CD4-positive, alpha-beta T cell treated with Interleukin-4 for 4 hours (primary cell): ENCODE measurements at places on chromosomes 3 and 15.

DNA sequence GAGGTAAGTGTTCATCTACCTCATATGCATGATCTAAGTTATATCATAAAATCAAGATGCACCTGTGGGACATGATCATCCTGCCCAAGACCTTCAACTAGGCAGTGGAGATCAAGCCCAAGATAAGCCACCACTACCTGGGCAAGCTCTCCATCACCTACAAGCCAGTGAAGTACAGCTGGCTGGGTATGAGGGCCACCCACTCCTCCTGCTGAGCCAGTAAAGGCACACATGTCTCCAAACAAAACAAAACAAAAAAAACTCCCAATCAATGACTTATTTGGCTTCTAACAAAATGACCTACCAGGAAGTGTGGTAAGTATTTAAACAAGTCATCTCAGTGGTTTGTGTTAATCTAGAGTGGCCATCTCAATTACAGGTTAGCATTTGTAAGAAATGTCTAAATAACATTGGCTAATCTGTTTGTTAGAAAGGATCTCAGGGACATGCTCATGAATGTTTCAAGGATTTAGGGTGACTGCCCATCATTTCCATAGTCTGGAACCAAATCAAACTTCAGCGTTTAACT, 3.1 kb downstream of the PAQR9 start:
- DNase-seq = no peak

DNA sequence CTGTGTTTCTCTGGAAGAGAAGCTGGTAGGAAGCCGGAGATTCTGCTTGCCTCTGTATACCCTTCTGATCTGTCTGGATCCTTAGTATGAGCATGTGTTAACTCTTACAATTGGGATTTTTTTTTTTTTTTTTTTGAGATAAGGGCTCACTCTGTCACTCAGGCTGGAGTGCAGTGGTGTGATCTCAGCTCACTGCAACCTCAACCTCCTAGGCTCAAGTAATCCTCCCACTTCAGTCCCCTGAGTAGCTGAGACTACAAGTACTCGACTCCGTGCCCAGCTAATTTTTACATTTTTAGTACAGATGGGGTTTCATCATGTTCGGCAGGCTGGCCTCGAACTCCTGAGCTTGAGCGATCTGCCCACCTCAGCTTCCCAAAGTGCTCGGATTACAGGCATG, 44.5 kb downstream of the RPN1 start:
- no peak for DNase-seq

GRCh38 chr3:98553021-98553563, 21.3 kb downstream of the GPR15 start:
- DNase-seq = peak; percentile 40

DNA sequence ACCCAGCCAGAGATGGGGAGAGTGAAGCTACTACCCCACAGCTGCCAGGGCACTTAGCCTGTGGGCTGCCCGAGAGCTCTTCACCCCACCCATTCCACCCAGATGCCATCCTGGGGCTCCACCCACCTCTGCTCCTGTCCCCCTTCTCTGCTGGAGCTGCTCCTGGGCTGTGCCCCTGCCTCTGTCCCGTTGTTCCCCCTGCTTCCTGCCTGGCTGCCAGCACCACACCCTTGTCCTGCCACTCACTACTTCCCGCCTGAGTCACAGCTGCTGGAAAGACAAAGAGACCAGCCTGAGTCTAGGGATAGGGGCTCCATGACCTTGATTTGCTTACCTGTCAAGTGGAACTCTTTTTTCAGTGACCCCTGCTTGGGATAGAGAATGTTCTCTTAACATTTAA, 12.4 kb downstream of the GNAI2 start:
- DNase-seq = no peak

- peak; percentile 89 for DNase-seq
These were observed 2.7 kb downstream of the RAB8B start for GRCh38 chr15:63191895-63192618.

GRCh38 chr3:56858331-56858730, 56.6 kb upstream of the ARHGEF3 start:
- DNase-seq = peak; percentile 34
